ENCODE measurements at places on chromosomes 16 and 17.

- DNase-seq = no peak
Measured at GRCh38 chr17:76382351-76382802, 2.0 kb upstream of the SPHK1 start.

DNA sequence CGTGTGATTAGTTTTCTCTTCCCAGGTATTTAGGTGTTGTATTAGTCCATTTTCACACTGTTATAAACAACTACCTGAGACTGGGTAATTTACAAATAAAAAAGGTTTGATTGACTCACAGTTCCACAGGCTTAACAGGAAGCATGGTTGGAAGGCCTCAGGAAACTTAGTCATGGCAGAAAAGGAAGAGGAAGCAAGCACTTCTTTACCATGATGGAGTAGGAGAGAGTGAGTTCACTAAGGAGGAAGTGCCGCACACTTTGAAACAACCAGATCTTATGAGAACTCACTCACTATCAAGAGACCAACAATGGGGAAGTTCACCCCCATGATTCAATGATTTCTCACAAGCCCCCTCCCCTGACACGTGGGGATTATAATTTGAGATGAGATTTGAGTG, 1343.7 kb upstream of the GOT2 start:
- DNase-seq = no peak

- no peak for DNase-seq
Measured at GRCh38 chr17:42133461-42134041, 10.9 kb downstream of the HSPB9 start.

GRCh38 chr16:89036776-89037175, 56.9 kb upstream of the ACSF3 start:
- DNase-seq = no peak

DNA sequence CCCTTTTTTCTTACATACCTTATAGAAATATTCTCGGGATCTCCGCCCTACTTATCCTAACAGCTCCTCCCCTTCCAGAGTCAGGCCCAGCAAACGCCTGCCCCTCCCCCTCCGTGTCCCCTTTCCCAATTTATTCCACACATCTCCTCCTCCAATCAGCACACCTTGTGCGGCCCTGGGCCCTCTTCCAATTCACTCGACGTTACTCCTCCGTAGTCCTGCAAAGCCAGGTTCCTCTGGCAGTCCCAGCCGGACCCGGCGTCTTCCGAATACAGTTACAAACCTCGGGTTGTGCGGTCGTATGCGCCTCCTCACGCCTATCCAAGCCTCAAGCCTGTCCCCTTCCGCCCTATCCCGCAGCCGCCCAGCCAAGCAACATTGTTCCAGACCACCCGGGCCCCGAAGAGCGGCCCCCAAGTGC, 677 bp downstream of the CBX1 start:
- DNase-seq = no peak

GRCh38 chr17:77924757-77925336, 33.7 kb upstream of the TNRC6C start:
- no peak for DNase-seq

- no peak for DNase-seq
Measured at GRCh38 chr16:90028985-90029384, 9.7 kb upstream of the DBNDD1 start.

DNA sequence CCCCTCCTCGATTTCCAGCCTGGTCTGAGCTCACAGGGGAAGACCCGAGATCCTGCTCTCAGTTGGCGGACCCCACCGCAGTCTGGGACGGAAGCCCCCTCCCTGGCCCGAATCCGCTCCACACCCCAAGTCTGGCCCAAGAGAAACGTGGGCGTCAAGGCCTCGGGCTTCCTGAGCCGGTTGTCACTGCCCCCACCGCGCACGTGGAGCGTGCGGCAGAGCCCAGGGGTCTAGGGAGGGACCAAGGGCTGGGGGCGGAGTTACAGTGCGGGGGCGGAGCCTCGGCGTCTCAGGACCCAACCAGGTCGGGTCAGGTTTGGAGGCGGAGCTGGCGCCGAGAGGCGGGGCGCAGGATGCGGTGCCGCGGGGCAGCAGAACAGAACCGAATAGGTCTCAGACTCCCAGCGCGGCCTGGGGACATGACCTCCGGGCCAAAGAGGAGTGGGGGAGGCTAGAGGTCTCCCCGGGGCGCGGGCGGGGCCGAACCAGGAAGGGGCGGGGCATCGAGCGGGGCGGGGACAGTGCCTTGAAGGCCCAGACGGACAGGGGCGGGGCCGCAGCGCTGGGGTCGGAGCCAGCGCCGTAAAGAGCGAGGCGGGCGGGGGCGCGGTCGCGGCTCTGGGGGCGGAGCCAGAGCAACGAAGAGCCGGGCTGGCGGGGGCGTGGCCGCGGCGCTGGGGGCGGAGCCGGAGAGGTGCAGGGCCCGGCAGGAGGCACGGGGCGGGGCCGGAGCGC, 431 bp upstream of the ZFPM1 start:
- peak; percentile 100 for DNase-seq

DNA sequence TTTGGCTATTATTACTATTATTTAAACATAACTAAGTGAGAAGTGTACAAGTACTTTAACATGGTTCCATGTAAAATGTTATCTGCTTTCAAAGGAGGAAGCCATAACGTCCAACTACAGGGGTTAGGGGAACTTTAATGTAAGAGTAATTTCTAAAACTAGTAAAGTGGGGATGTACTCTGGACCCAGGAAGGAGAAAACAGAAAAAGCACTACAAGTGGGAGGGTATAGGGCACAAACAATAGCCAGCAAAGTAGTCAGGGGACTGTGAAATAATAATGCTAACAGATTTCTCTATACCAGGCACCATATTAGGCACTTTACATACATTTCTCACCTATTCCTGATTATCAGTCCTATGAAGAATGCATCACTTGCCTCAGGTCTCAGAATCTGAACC, 19.6 kb downstream of the USP31 start:
- no peak for DNase-seq

GRCh38 chr16:51141106-51141505, 10.0 kb downstream of the SALL1 start:
- DNase-seq = no peak

GRCh38 chr17:82101301-82101715, 3.3 kb upstream of the FASN start:
- no peak for DNase-seq

GRCh38 chr16:84648595-84649510, 542 bp downstream of the KLHL36 start:
- DNase-seq = peak; percentile 15

DNA sequence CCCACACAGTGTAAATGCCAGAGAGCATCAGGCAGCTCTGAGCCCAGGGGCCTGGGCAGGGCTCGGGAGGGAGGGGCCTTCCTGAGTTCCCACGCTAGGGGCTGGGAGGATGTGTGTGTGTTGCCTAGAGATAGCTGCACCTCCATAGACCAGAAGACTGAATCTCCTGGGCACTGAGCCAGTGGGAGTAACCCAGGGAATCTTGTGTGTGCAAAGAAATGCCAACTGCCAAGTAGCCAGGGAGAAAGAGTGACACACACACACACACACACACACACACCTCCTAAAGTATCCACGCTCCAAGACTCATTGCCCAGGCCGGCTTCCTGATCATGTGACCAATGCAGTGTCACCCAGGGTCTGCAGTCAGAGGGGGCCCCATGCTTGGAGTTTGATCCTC, 166.2 kb upstream of the RPL38 start:
- DNase-seq = no peak

GRCh38 chr16:87778830-87779579, 13.2 kb upstream of the KLHDC4 start:
- peak; percentile 92 for DNase-seq

GRCh38 chr17:39208136-39208535, 8.1 kb downstream of the RPL19 start:
- DNase-seq = no peak

- DNase-seq = no peak
Measured at GRCh38 chr17:62824290-62825131, 16.4 kb upstream of the MARCHF10 start.

DNA sequence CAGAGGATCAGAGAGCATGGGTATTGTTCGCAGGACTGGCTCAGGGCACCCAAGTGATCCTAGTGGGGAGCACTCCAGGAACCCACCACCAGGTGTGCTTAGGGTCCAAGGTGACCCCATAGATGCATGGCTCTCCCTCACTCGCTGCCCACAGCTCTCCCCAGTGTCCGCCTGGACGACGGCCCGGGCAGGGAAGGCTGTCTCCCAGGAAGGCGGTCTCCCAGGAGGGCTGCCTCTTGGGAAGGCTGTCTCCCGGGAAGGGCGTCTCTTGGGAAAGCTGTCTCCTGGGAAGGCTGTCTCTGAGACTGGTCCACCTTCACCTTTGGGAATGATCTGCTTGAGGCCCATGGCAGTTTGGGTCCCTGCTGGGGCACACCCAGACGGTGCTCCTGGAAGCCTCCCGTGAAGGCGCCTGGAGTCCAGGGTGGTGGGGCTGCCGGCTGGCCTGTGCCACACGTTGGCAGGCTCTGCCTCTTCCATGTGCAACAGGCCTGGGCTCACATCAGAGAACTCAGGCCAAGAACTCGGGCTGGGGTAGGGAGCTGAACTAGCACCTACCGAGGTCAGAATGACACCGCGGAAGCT, 5.0 kb downstream of the ECI1 start:
- DNase-seq = no peak

- no peak for DNase-seq
Measured at GRCh38 chr16:70429888-70430666, 8.8 kb downstream of the ST3GAL2 start.

GRCh38 chr17:28537219-28537610, 15.2 kb downstream of the UNC119 start:
- no peak for DNase-seq
